Activated naive CD8-positive, alpha-beta T cell treated with anti-CD3 and anti-CD28 coated beads for 36 hours (primary cell): ENCODE measurements at places on chromosomes 1 and 21. TPM values are rescaled to one million over a fixed set of nuclear protein-coding genes. Genes with fewer than 3 reads are reported as not detected.

GRCh38 chr1:37746806-37747205 is 18.1 kb downstream of the EPHA10 start:
- no peak for DNase-seq

- DNase-seq, result no peak
Measured at GRCh38 chr1:55288245-55288644, 73.1 kb upstream of the USP24 start.

DNA sequence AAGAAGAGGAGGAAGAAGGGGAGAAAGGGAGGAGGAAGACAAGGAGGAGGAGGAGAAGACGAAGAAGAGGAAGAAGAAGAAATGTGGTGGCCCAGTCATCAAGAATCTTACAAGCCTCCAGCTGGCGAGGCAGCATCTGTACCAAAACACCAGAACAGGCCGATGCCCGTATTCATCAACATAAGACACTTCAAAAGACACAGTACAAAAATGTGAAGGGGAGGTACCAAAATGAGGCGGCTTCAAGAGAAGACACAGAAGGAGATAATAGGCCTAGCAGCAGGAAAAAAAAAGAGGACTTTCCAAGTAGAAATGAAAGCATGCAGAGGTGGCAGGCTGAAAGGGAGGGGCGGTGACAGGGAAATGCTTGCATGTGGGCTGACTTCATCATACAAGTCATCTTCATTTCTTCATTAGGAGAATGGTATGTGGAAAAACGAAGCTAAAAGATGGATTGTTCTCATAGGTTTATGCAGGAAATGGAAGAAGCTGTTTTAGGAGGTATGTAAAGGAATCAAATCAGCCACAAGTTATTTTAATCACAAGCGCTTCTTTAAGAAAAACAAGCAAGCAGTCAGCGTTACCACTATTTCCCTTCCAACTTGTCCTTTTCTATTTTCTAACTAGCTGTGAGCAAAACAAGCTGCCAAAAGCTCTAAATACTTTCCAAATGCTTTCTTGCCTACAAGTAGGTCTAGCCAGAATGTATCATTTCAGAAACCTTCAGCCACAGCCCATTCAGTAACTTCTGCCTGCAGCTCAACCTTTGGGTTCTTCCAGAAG is 192.3 kb downstream of the SLC45A1 start:
- DNase-seq, result peak; percentile 42

DNA sequence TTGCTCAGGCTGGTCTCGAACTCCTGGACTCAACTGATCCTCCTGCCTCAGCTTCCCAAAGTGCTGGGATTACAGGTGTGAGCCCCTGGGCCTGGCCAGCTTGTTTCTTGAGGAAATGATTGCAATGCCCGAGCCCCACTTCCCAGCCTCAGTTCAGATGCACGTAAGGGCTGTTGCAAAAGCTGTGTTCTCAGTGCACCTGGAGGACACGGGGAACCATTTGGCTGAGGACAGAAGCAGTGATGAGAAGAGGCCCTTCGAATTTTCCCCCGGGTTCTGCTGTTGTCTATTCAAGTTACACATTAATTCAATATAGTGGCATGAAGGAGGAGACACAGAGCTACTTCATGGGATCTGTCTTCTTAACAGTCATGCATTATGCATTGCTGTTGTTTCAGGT is 78.8 kb upstream of the WDR26 start:
- DNase-seq, result no peak

Gene OR6K3
- not detected for total RNA-seq

DNA sequence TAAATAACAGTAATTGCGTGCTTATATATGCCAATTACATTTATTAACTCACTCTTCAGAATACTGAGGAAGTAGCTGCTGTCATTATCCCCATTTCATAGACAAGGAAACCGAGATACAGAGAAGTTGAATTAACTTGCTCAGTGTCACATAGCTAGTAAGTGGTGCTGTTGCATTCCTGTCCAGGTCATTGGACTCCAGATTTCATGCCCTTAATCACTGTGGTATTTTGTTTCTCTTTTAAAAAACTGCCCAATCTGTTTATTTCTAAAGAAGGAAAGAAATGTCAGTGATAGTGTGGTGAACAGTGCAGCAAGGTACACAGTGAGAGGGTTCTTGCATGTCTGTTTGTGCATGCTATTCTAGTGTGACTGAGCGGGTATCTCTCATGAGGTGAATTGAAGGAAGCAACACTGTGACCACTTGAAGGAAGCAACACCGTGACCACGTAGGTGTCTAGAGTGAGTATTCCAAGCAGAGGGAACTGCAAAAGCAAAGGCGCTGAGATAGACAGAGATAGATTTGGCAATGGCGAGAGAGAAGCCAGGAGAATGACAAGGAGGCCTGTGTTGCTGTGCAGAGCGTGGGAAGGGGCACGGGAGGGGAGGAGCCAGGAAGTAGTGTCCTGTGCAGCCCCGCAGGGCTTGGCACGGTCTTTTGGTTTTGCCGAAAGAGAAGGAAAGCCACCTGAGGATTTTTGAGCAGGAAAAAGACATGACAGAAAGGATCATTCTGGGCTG is 95.9 kb downstream of the CAMTA1 start:
- DNase-seq, result no peak

DNA sequence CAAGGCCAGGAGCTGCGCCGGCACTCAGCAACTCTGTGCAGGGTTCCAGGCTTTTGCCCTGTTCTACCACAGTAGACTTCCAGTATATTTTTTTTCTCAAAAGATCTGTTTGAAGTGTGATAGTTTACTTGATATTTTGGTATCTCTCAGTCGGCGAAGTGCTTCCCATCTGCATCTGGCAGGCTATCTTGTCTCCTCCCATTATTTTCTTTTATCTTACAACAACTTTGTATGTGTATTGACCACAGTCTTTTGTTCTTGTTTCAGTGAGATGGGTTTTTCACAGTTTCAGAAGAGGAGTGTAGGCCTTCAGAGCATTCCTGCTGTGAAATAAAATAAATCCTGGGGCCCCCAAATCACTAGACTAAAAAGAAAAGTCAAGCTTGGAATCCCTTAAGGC is 292.9 kb downstream of the PTGER3 start:
- DNase-seq, result no peak

DNA sequence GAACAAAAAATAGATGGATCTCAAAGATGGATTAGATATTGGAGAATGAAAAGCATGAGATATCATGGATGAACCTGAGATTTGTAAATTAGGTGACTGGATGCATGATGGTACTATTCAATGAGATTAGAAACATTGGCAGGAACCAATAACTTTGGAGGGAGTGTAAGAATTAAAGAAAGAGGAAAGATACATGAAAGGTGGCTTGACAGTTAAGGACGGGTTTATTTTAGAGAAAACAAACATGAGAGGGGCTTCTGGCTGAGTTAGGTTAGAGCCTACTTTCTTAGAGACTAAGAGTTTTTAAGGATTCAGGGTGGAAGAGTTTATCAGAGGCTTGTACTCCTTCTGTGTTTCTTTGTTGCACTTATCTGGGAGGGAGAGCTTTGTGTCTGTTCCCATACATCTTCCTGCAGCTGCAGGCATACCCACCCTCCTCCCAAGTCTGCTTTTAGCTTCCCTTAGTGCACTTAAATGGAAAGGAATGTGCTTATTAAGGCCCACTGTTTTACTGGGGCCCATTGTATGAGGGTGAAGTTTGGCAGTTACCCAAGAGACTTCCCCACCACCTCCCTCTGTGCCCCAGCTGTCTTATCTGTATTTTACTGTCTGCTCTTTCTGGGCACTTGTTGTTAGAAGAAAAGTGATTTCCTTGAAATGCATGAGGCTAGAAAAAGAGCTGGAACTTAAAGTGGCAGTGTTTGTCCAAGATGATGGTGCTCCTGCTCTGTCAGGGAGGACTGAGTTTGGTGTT is 26.1 kb upstream of the CR2 start:
- DNase-seq, result no peak

GRCh38 chr1:204550926-204551325 is 34.7 kb downstream of the MDM4 start:
- no peak for DNase-seq

Gene RSPH1
- not detected for total RNA-seq

Gene VANGL2
- 0.31 TPM for total RNA-seq

DNA sequence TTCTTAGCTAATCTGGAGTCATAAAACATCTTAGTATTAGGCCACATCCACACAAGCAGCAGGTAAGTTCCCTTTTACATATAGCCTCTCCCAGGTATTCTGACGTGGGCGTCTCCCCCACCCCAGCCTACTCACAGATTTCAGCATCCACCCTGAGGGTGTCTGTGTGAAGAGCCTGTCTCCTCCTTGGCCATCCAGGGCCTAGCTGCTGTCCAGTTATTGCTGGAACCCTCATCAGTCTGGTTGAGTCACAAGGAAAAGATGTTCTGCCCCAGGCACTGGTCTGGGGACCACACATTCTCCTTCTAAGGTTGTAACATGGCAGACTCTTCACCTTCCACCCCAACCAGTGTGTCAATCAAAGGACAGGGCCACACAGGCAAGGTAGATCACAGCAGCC is 57.6 kb downstream of the ETS2 start:
- no peak for DNase-seq

Gene DISP3
- total RNA-seq, result 0.20 TPM

GRCh38 chr1:57451516-57451915 is 27.7 kb upstream of the DAB1 start:
- no peak for DNase-seq

DNA sequence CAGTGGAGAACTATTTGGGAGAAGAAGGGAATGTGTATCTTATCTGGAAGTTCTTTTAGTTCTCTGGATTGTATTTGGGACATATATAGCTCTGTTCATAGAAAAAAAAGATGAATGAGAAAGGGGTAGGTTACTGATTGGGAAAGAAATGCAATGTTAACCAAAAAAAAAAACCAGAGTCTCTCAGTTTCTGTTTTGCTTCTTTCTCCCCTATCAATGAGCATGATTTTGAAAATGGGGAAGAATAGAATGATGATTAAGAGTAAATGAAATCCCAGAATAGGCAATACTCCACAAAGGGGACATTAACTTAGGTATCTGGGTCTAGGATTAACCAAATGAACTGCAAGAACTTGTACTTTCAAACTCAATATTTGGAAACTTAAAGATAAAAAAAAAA is 92.9 kb downstream of the RHOU start:
- no peak for DNase-seq

- DNase-seq, result no peak
Measured at GRCh38 chr1:44303532-44303931, 51.5 kb downstream of the ERI3 start.

GRCh38 chr21:17003258-17003615 is 509.6 kb upstream of the CXADR start:
- no peak for DNase-seq

DNA sequence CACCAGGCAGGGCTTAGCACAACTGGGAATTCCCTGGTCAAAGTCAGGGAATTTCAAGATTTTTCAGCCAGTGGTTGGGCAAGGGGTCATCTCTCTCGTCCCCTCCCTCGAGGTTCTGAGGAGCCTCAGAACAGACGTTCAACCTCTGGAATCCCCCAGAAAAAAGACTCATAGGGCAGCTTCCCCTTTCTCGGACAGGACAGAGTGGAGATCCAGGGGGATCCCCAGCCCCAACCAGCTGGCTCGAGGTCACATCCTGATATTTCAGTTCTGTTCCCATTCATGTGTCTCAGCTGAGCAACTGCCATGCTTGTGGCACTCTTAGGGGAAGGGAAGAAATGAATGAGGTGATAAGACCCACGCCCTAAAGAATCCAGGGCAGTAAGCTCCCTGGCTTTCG is 4.9 kb upstream of the LAD1 start:
- DNase-seq, result no peak

DNA sequence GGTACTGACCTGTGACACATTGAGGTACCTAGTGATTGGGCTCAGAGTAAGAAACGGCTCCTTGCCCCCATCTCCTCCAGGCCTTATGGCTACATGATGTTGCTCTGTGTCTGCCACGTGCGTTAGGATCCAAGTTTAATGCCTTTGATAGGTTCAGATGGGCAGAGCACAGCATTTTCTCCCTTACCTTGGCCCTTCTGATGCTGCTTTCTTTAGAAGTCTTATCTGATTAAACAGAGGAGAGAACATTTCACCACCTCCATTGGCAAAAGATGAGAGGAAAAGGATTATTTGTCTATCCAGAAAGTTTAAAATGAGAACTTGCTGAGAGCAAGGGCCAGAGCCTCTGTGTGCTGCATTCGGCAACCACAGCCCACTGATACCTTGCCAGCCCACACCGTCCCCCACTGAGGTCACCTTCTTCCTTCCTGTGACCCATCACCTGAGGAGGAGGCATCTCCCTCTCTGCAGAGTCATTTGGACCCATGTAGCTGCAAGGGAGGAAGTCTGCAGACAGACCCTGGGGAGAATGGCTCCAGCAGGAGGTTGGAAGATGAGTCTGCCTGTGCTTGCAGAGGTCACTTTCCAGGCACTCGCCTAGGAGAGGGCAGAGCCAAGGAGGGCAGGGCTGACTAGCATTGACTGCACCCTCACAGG is 16.7 kb downstream of the SHISA4 start:
- DNase-seq, result no peak

DNA sequence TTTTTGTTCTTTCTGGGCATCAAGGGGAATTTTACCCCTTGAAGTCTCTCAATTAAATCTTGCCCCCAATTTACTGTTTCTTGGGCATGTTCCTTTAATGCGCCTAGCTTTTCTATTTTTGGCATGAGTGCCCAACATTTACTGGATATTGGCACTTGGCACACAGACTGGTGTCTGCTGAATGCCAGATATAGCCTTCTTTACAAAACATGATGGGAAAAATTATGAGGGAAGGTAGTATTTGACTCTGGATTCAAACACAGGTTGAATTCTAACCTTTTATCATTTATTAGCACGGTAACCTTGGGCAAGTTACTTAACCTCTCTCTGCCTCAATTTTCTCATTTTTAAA is 88.3 kb upstream of the GPR52 start:
- no peak for DNase-seq
